ENCODE measurements at places on chromosomes 11 and 22. TPM values are rescaled to one million over a fixed set of nuclear protein-coding genes. Genes with fewer than 3 reads are reported as not detected.

The GSTT2 gene
- total RNA-seq: not detected

The TRPM5 gene
- not detected for total RNA-seq

The RASSF10 gene
- 10.7 TPM for total RNA-seq

The TRPC6 gene
- 0.89 TPM for total RNA-seq

The CFAP300 gene
- total RNA-seq: 6.5 TPM

The LPXN gene
- total RNA-seq: 3.2 TPM

The P2RY2 gene
- 8.9 TPM for total RNA-seq

The OR5M3 gene
- total RNA-seq: not detected

The SPDYC gene
- total RNA-seq: not detected

The OTOG gene
- total RNA-seq: not detected

The OR52B2 gene
- not detected for total RNA-seq

The MMP3 gene
- 0.08 TPM for total RNA-seq

The TUBA8 gene
- 0.52 TPM for total RNA-seq

The SCUBE2 gene
- total RNA-seq: 0.52 TPM

The MPZL3 gene
- 0.35 TPM for total RNA-seq

The CTSW gene
- total RNA-seq: not detected

The PHLDA2 gene
- total RNA-seq: 135 TPM

The TREH gene
- total RNA-seq: not detected

The UCP3 gene
- total RNA-seq: 1.4 TPM

The RIC3 gene
- total RNA-seq: 1.4 TPM

The SLC22A25 gene
- not detected for total RNA-seq

The PANX1 gene
- total RNA-seq: 22.8 TPM

The ACR gene
- not detected for total RNA-seq

The OR10D3 gene
- not detected for total RNA-seq

The FIBIN gene
- not detected for total RNA-seq

The FAR1 gene
- 69.8 TPM for total RNA-seq

The GGTLC3 gene
- total RNA-seq: not detected

The OR10A2 gene
- total RNA-seq: not detected

The OLFML1 gene
- not detected for total RNA-seq

The PHF21A gene
- total RNA-seq: 12.1 TPM

The FAM111A gene
- total RNA-seq: 9.9 TPM

The C11orf91 gene
- total RNA-seq: 1.0 TPM
